A549 treated with ZK216348 at 1 μM for 4 hours (cell line): ENCODE measurements at places on chromosomes 3 and 15. TPM values are rescaled to one million over a fixed set of nuclear protein-coding genes. Genes with fewer than 3 reads are reported as not detected.

FGF7 gene
- total RNA-seq, result not detected in 5 replicates

CDHR4 gene
- total RNA-seq, result 0.13 to 0.35 TPM (median 0.23 TPM) in 5 replicates

NCK1 gene
- 23.2 to 38.9 TPM (median 27.9 TPM) in 5 replicates for total RNA-seq

SCG5 gene
- total RNA-seq, result 2.3 to 4.4 TPM (median 2.7 TPM) in 5 replicates

CHRNA5 gene
- 24.3 to 36.9 TPM (median 32.6 TPM) in 5 replicates for total RNA-seq

VGLL4 gene
- 26.0 to 33.7 TPM (median 29.6 TPM) in 5 replicates for total RNA-seq

GOLGA6B gene
- 0.15 to 0.16 TPM in 2 of 5 replicates, not detected in the others for total RNA-seq

SCN5A gene
- 0.54 to 1.9 TPM (median 0.88 TPM) in 5 replicates for total RNA-seq

ABI3BP gene
- 0.98 to 1.8 TPM (median 1.6 TPM) in 5 replicates for total RNA-seq

PCOLCE2 gene
- total RNA-seq, result 24.3 to 43.7 TPM (median 30.3 TPM) in 5 replicates

FAM3D gene
- 0.13 TPM in 1 of 5 replicates, not detected in the others for total RNA-seq

WNT5A gene
- 0.66 to 1.3 TPM (median 1.1 TPM) in 5 replicates for total RNA-seq

VGLL3 gene
- 4.4 to 15.5 TPM (median 8.1 TPM) in 5 replicates for total RNA-seq

UACA gene
- 33.8 to 50.1 TPM (median 48.1 TPM) in 5 replicates for total RNA-seq

WWTR1 gene
- total RNA-seq, result 115 to 148 TPM (median 145 TPM) in 5 replicates

RAP2B gene
- total RNA-seq, result 6.8 to 8.9 TPM (median 7.9 TPM) in 5 replicates

NR1I2 gene
- total RNA-seq, result not detected in 5 replicates

KLHL40 gene
- not detected in 5 replicates for total RNA-seq

ARNT2 gene
- 13.2 to 19.2 TPM (median 16.0 TPM) in 5 replicates for total RNA-seq

VILL gene
- 0.21 TPM in 1 of 5 replicates, not detected in the others for total RNA-seq

OR4F15 gene
- not detected in 5 replicates for total RNA-seq

TTLL3 gene
- total RNA-seq, result 5.3 to 8.0 TPM (median 6.6 TPM) in 5 replicates
